ENCODE measurements at places on chromosomes 2 and 18.

DNA sequence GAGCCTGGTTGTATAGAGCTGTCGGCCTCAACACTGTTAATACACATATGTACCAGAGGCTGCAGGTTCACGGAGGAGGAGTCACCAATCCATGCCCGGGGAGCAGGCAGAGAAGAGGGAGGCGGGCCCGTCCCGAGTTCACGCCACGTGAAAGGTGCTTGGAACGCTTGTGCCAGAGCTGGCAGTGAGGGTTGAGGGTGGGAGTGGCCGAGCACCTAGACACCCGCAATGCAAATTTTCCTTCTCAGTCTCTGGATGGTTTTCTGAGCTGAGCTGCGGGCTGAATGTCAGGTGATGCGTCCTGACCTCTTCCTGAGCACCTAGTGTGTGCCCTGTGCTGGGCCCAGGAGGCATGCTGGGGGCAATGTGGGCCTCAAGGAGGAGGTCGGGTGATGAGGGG is 52.2 kb downstream of the ODC1 start:
- no peak for DNase-seq

DNA sequence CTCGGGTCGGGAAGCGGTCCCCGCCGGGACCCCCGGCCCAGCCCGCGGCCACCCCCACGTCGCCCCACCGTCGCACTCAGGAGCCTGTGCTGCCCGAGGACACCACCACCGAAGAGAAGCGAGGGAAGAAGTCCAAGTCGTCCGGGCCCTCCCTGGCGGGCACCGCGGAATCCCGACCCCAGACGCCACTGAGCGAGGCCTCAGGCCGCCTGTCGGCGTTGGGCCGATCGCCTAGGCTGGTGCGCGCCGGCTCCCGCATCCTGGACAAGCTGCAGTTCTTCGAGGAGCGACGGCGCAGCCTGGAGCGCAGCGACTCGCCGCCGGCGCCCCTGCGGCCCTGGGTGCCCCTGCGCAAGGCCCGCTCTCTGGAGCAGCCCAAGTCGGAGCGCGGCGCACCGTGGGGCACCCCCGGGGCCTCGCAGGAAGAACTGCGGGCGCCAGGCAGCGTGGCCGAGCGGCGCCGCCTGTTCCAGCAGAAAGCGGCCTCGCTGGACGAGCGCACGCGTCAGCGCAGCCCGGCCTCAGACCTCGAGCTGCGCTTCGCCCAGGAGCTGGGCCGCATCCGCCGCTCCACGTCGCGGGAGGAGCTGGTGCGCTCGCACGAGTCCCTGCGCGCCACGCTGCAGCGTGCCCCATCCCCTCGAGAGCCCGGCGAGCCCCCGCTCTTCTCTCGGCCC is 13.6 kb downstream of the SPEG start:
- DNase-seq, result no peak

DNA sequence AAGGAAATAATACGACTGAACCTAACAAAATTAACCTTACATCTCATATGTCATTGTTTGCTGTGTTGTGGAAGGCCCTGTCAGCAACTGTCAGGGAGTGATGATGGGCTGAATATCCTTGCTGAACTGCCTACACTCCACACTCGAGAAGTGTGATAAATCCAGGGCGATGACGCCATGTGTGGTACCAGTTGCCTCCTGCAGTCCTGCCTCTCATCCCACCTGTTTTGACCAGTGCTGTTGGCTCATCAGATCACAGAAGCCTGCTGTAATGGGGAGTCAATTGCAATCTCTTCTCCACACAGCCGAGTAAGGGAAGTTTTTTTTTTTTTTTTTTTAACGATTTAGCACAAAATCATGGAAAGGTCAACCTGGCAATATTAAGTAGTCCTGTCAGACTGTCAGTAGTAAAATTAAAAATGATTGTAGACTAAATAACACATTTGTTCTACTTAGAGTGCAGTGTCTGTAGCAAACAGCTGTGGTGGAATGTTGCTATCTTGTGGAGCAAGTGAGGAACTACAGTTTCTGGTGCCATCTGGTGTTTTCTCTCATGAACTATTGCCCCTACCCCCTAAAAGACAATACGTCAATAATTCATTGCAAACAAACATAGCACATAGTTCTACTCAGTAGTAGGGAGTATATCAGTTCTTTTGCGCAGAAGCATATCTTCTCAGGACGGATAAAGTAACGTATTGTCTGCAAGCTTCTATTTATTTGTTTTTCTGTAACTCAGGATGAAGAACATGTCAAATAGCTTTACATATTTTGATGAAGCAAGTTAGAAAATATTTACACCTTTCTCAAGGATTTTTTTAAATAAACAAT is 347.6 kb downstream of the CTNNA2 start:
- no peak for DNase-seq

GRCh38 chr2:7044253-7045250 is 127.3 kb downstream of the RNF144A start:
- DNase-seq, result peak; percentile 65

DNA sequence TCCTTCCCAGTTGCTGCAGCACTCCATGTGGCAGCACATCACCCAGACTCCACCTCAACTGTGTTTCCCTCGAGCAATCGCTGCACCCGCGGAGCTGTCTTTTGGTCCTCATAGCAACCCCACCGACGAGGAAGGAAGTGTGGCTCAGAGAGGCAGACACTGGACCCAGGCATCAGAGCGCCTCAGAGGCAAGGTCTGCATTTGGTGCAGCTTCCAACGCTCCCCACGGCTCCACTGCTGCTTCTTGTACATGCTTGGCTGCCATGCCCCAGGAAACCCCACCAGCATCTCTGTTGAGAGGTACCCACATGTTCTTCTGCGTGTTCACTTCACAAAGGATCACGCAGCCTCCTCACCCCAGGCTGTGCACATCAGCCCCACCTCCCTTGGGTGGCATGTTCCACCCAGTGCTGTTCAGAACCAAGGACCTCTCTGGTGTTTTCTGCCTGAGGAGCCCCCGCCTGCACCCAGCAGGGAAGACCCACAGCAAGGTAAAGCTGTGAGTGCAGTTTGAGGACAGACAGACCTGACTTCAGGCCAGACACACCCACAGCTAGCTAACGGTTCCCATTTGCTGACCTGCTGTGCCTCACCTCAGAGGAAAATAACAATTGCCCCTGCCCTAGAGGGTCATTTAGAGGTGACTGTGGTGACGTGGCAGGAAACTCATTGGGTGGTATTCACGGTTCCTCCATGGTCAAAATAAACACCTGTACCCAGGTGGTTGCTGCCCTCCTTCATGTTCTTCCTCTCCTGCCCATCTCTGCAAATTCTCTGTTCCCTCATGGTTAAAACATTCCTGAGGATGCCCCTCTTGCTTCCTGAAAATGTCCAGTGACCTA is 326.3 kb upstream of the MYT1L start:
- DNase-seq, result no peak

DNA sequence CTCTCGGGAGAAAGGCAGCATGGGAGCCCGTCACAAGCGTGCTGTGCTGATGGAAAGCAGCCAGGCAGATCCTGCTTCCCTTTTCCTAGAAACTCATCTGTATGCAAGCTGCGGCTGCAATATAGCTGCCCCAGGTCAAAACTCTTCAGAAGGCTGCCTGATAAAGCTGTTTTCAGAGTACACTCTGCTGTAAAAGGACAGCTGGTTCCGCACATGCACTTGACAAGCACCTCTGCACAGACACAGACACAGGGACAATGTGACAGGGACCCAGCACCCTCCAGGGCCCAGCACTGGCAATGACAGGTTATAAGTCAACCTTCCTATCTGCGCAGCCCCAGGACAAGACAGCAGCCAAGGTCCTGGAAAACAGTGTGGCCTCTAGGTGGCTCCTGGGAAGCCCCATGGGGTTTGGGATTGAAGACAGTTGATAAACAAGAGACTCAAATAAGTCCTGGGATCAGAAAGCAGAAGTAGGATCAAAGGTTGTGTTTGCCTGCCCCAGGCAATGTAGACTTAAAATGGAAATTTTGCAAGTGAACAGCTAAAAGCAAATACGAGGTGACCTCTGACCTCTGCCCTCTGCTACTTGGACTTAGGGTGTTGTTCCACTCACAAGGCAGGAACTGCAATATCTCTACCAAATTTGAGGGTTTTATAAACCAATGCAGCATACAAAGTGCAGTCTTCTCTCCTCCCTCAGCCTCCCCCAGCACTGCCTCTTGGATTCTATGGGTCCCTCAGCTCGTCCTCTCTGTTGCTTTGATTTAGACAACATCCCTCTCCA is 16.9 kb downstream of the SLC66A2 start:
- DNase-seq, result no peak

- DNase-seq, result no peak
Observed at GRCh38 chr2:203918264-203918663, 18.3 kb upstream of the ICOS start.

DNA sequence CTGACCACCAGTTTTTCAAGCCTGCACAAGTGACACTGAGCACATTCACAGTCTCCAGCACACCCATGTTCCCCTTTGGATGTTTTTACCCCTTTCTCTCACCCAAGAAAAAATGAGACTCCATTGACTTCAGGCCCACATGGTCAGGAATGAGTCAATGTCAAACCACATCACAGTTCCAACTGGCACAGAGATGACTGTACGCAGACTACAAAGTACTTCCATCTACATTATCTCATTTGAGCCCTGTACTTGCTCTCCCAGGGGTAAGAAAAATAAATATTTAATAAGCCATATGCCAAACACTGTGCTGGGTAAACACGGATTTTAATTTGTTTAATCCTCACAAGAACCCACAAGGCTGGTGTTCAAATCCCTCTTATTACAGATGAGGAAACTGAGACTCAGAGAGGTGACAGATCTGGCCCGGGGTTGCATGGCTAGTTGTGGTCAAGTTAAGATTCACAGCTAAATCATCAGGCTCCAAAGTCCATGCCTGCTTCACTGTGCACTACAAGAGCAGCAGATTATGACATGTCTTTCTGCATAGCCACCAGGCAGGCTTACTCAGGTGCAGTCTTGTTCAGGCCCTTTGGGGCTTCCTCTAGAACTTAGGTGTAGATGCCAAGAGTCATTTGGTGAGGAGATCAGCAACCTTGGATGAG is 106.1 kb downstream of the TXNL1 start:
- peak; percentile 27 for DNase-seq

DNA sequence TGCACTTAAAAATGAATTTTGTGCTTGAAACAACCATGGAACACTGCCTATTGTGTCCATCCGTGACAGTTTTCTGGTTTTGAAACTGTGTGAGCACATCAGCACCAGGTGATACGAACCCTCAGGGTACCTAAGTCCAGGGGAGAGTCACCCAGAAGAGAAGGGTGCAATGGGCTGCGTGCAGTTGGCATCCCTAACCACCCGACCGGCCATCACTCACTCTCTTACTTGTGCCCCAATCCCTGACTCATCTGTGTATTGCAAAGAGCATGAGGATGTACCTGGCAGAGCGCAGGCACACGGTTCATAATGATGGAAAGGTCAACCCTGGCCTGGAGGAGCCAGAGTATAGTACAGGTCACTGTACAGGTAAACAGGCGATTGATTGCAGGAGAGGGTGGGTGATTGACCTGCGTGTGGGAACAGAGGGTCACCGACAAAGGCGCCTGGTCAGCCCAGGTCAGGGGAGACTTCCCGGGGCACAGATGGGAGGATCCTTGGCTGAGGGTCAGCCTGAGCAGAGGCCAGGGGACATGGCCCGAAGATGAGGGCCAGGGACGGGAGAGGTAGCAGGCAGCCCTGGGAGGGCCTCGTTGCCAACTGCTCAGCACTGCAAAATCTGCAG is 160.3 kb downstream of the SEPTIN10 start:
- DNase-seq, result no peak

DNA sequence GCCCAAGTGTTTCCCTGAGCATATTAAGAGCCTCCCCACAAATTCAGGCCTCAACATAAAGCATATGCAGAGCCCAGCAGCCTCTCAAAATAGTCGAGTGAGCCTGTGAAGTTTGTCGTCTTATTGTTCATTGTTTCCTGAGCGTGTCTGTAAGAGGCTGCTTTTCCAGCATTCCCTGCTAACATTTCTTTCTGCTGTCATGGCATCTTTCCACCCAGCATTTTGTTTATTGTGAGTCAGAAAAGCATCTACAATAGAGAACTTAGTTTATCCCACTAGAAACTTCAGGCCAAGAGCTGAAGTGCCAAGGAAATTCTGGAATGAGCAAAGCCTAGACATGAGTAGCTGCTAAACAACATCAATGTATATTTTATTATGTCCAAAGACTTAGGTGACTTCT is 46.3 kb upstream of the STAM2 start:
- DNase-seq, result no peak

- no peak for DNase-seq
Observed at GRCh38 chr18:59061914-59062642, 77.6 kb upstream of the SEC11C start.

DNA sequence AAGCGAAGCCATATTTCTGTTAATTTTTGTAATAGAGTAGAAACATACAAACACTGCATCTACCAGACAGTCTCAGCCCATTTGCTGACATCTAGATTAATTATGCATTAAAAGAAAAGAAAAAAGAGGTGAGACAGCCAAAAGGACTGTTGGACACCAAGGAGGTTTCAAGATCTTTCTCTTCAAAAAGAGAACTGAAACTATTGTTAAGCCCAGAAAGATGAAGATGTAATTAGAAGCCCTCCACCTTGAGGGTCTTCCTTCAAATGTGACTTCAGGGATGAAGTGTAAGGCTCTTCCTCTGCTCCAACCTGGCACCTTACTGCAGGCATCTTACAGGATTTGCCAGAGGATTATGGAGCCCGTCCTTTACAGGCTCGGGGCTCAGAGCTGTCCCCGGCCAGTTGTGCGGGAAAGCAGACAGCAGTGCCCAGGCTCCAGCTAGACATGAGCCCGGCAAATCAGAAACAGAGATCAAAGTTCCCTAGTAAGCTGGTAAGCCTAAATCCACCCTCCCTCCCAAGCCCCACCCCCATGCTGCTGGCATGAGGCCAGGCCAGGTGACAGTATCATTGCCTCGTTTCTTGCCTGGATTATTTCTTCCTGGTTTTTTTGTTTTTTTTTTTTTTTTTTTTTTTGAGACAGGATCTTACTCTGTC is 38.9 kb downstream of the ADI1 start:
- DNase-seq, result no peak

DNA sequence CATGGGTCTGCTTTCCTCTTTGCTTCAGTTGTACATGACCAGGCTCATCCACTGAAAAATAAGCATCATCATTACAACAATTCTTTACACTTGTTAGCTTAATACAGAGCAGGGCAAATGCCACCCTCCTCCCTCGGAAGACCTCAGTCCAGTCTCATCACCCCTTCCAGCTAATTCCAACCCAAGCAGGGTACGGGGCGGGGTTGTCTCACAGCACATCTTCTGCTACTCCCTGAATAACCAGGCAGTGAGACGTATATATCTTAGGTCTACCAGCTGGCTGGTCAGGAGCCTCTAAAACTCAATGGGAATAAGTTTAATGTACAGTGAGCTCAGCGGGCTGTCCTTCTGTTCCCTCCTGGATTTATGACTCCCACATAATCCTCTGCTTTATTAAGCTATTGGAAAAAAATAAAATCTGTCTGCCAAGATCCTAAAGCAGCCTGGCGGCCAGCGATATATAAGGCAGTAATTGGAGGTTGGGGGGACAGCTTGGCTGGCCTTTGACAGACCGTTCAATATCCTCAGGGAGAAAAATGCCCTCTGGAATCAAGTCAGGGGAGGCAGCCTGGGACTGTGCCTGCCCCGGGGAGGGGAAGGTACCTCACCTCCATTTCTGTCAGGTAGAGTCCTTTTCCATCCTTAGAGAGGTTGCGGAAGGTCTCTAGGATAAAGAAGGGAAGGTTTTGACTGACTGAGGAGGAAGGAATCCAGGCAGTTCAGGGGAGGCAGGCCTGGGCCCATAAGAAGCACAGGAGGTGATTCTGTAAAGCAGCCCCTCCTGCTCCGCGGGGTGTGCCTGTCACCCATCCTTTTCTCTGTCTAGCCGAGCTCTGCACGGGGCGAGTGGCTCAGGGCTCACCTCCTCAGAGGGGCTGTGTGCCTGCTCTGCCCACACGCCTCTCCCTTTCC is 76.3 kb downstream of the CAPN13 start:
- DNase-seq, result no peak

GRCh38 chr2:18404708-18405107 is 155.7 kb downstream of the RDH14 start:
- DNase-seq, result no peak
